GM23248 (cell line): ENCODE measurements at places on chromosomes 4 and X. TPM values are rescaled to one million over a fixed set of nuclear protein-coding genes. Genes with fewer than 3 reads are reported as not detected.

DNA sequence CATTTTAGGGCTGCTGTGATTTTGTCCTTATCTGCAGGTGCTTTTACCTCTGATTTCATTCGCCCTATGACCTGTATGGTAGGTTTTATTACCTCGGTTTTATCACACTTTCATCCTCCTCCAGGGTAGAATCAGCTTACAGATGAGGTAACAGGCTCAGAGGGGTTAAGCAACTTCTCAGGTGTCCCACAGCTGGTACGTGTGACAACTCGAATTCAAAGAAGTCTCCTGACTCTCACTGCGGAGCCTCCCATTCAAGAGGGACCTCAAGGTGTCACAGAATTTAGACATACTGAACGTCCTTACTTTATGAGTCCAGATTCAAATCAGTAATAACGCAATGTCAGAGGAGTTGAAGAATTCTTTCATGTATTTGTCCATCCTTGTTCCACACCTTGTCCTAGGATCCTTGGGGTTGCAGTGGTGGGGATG lies 12.5 kb upstream of the KIAA0232 start:
- DNase-seq, result no peak

HTN1 gene
- not detected in 2 replicates for total RNA-seq

DNA sequence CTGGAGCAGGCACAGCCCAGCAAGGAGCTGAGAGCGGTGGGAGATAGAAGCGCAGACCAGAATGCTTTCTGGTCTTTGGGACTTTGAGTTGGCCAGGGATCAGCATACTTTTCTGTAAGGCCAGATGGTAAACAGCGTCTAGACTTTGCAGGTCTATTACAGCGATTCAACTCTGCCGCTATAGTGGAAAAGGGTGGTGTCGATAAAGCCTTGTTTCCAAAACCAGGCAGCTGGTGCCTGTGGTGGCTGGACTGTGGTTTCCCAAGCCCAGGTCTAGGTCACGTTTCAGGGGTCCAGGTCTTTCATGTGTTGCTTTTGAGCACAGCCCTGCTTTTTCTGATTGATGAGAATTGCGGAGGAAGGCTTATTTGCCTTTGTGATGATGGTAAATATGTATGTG lies 40.1 kb downstream of the HTT-AS start:
- DNase-seq, result no peak

- DNase-seq, result peak; percentile 29
Measured at GRCh38 chr4:128653527-128654444, 155.7 kb upstream of the JADE1 start.

DNA sequence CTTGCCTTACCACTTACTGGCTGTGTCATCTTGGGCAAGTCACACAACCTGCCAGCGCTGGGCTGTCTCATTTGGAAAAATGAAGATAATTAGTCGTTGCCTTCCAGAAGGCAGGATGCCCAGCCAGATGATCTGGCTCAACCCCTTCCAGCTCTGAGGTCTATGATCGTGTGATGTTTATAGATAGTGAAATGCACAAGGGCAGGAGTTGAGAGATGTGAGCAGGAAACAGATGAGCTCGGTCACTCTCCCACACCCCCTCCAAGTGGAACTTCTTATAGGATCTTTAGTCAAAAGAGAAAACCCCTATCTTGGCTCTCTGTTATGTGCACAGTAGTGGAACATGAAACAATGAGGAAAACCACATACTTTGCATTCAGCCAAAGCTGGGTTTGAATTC lies 336.8 kb upstream of the PPARGC1A start:
- DNase-seq, result peak; percentile 70

- no peak for DNase-seq
Measured at GRCh38 chr4:6222761-6223292, 22.5 kb upstream of the JAKMIP1 start.

GRCh38 chr4:148044912-148045352 lies 313.0 kb downstream of the ARHGAP10 start:
- DNase-seq, result no peak

GPR82 gene
- not detected in 2 replicates for total RNA-seq
